CD4-positive, alpha-beta memory T cell (primary cell): ENCODE measurements at places on chromosomes 7 and 10.
A peak's percentile ranks its signal among the peaks of the same experiment; 100 is the strongest.

DNA sequence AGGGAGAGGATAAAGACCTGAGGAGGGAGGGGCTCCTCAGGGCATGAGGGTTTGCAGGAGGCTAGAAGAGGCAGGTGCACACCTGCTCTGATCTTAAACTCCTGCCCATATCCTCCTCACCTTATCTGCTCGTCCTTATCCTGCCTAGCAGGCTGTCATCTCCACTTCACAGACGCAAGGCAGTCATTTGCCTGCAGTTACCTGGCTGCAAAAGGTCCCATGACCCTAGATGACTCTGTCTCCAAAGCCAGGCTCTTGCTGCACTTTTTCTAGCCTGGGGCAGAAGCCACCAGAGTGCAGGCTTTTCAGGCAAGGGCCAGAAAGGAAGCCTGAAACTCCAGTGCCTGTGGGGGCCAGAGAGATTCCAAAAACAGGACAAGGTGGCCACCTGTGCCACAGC is 1.7 kb upstream of the ZNF853 start:
- no peak for DNase-seq

- no peak for DNase-seq
Measured at GRCh38 chr7:46247664-46248063, 326.6 kb upstream of the IGFBP3 start.

DNA sequence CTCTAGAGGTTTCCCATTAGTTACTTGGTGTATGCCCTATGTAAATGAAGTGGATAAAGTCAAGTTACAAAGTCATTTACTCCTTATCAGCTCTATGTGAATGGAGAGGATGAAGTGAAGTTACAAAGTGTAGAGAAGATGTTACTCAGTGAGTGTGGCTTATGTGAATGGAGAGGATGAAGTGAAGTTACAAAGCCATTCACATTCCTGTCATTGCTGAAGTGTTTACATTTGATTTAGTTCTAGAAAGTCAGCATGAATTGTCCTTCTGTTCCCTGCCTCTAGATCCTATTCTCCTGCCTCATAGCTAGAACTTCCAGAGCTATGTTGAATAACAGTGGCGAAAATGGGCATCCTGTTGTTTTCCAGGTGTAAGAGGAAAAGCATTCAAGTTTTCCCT is 880.1 kb downstream of the DNAJB9 start:
- no peak for DNase-seq

DNA sequence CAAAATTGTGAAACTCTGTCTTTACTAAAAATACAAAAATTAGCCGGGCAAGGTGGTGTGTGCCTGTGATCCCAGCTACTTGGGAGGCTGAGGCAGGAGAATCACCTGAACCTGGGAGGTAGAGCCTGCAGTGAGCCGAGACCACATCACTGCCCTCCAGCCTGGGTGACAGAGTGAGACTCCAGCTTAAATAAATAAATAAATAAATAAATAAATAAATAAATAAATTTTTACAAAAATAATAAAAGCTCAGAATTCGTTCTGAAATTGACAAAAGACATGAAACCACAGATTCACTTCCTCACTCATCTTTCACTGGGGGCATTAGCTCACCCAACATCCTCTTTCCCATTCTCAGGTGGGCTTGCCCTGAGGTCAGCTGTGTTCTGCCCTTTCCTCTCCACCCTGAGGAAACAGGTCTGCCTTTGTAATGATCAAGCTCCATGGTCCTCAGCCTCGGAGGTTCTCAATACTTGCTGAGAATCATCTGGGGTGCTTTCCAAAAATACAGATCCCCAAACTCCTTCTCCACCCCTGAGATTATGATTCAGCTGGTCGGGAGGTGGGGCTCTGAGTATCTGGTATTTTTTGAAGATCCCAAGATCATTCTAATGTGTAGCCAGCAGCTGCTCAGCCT is 29.2 kb upstream of the APBB1IP start:
- no peak for DNase-seq

- peak; percentile 99 for DNase-seq
Measured at GRCh38 chr10:68331455-68332258, at the start of gene HNRNPH3. HNRNPH3 (plus strand) TSS chr10:68332064; CDS start chr10:68337222, 5,158 bp downstream.

DNA sequence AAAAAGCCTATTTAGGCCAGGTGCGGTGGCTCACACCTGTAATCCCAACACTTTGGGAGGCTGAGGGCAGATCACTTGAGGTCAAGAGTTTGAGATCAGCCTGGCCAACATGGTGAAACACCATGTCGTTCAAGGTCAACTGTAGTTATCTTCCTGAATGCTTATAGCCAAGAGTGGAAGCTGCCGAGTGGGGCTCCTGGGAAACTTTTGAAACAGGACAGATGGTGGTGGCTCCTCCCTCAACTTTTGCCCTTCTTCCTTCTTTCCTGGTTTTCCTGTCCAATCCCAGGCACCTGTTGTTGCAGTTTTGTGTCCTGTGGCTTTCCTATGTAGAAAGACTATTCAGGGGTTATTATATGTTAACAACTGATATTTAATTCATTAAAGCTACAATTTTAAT is 8.7 kb upstream of the PPIA start:
- DNase-seq = no peak

- DNase-seq = no peak
Measured at GRCh38 chr10:106917452-106918055, 247.0 kb downstream of the SORCS1 start.

- no peak for DNase-seq
Measured at GRCh38 chr7:22715969-22716368, 11.0 kb upstream of the IL6 start.

- DNase-seq = no peak
Measured at GRCh38 chr7:126804604-126805003, 448.1 kb downstream of the GRM8 start.

GRCh38 chr7:25964483-25964991 is 187.5 kb upstream of the NFE2L3 start:
- DNase-seq = no peak

DNA sequence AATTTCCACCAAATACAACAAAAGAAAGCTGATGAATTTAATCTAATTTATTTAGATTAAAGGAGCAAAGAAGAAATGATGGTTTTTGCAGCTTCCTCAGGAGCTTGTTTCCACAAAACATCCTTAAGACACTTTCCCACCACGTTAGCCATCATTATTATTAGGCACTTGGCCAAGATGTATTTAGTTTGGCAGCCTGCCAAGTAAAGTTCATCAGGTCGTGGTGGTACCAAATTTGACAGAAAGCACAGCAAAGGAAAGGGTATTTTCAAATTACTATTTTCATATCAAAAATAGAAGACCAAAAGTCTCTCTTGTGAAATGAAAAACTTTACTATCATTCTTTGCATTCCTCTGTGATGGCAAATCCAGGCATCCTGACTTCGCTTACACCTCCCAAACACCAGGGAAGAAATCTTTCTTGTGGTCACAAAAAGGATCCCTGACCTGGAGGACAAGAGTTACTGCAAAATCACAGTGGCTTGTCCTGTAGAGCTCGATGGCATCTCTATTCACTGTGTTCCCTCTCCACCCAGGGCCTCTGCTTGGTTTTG is 123.1 kb upstream of the INHBA start:
- no peak for DNase-seq

DNA sequence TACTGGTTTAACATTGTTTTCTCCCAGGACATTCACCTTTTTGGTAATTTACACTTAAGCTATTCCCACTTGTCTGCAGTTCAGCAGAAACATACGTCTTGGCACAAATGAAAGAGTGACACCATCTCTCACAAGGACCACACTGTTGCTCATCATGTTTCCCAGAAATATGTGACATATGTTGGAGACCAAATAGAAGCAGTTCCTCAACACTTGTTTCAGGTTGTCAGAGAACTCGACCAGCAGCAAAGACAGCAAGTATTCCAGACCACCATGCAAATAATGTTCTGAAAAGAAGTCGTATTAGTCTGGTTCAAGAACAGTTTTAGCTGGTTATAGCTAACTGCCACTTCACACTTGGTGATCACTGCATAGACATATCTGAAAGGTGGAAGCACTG is 81.3 kb upstream of the KLF6 start:
- no peak for DNase-seq

DNA sequence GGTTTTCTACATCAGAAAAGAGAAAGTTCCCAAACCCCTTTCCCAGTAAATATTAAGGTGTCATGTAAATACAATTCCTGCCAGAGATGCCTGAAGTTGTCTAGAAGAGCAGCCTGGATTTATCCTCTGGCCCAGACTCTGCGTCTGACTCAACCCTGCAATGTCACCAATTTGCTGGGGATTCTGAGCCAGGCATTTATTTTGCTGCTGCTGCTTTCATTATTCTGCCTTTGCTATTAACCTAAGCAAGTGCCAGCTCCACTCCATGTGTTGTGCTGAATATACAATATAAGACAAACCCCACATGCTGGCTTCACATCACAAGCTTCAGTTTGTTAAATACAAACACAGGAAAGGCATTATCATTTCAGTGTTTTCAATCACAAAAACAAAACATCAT is 59.1 kb downstream of the ELAPOR2 start:
- DNase-seq = no peak
